ENCODE measurements at places on chromosomes 5 and 9. TPM values are rescaled to one million over a fixed set of nuclear protein-coding genes. Genes with fewer than 3 reads are reported as not detected.
A peak's percentile ranks its signal among the peaks of the same experiment; 100 is the strongest.

- no peaks in the 10 kb centered on the region for H3K27me3 ChIP-seq
- H3K4me3 ChIP-seq: no peak overlapping the region
- H3K36me3 ChIP-seq: peaks cover 6% of the 10 kb centered on the region
- peak; percentile 15 for DNase-seq
- peaks cover 23% of the 10 kb centered on the region for H3K4me1 ChIP-seq
- H3K27ac ChIP-seq: no peak overlapping the region
Measured at GRCh38 chr9:76032797-76033373, 142.4 kb downstream of the PCSK5 start.

DNA sequence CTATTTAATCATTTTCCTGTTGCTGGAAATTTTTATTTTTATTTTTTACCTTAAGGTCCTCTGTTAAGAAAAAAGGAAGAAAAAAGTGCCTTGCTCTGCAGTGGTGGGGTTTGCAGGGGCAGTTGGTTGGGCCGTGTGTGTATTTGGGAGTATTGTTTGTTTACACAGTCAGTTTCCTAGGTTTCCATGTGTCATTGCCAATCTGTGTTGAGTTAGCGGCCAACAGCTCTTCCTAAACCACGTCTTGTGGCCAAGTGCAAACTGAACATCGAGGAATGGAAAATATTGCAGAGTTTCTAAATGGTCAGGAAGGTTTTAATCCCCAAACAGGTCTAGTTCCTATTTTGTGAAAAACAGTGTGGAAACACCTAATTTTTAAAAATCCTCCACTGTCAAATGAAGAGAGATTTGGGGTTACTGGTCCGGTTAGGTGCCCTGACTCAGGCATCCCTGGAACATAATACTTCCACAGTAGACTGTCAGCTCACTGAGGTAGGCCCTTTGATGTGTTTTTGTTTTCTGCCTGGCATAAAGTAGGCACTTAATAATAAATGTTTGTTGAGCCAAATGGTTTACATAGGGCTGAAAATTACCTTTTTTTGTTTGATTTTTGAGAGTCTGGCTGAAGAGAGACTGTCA is 37.0 kb downstream of the MAMDC2 start:
- no peaks in the 10 kb centered on the region for H3K27me3 ChIP-seq
- H3K27ac ChIP-seq: peak overlapping the region; percentile 93
- peak; percentile 76 for DNase-seq
- H3K4me1 ChIP-seq: peaks cover 33% of the 10 kb centered on the region
- H3K36me3 ChIP-seq: no peaks in the 10 kb centered on the region

- no peak overlapping the region for H3K4me3 ChIP-seq
- peaks cover 9% of the 10 kb centered on the region for H3K4me1 ChIP-seq
- H3K27ac ChIP-seq: no peak overlapping the region
Measured at GRCh38 chr9:120619751-120620655, 40.0 kb upstream of the CDK5RAP2 start.

GRCh38 chr5:77770293-77771005 is 5.7 kb downstream of the TBCA start:
- DNase-seq: no peak
- no peaks in the 10 kb centered on the region for H3K27me3 ChIP-seq
- H3K4me1 ChIP-seq: peaks cover 5% of the 10 kb centered on the region
- H3K4me3 ChIP-seq: no peak overlapping the region
- H3K27ac ChIP-seq: no peak overlapping the region

GRCh38 chr5:58505502-58505901 is 14.3 kb downstream of the GAPT start:
- H3K27me3 ChIP-seq: 0 out of 2 replicates have a peak, but pooled peaks cover 5% of the 10 kb centered on the region
- H3K4me3 ChIP-seq: no peak overlapping the region
- no peaks in the 10 kb centered on the region for H3K4me1 ChIP-seq
- no peak overlapping the region for H3K27ac ChIP-seq
- no peak for DNase-seq

- H3K4me3 ChIP-seq: no peak overlapping the region
- no peaks in the 10 kb centered on the region for H3K27me3 ChIP-seq
Measured at GRCh38 chr9:70060883-70061507, 17.3 kb downstream of the MAMDC2 start.

DNA sequence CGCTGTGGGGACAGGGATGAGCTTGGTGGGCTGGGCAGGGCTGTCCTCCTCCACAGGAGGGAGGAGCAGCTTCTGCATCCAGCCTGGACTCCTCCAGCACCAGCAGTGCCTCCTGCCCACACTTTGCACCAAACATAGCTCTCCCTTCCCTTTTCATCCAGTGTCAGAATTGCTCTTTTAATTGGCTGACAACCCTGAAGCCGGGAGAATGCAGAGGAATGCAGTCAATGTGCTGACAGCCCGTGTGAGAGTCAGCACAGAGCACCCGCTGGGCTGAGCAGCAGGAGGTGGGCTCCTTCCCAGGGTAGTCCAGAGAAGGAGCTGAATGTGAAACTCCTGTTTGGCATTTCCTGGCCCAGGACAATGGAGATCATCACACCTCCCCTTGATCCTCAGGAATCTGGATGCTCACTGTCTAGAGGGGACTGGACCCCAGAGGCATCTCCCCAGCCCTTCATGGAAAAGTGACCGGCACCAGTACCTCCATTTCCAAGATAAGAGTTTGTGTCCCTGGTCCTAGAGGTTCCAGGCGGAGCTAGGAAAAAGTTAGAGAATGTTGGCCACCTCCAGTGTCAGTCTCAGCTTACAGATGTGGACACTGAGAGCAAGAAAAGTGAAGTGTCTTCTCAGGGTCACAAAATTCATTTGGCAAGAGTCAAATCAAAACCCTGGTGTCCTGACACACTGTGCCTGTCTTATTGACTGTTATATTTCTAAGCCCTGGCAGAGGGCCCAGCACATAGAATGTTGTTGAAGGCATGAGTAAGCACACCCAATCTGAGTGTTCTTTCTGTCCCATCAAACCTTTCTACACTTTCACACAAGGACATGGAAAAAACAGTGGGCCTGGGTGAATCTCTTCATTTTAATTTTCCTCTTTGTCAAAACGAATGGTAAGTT is 202.1 kb downstream of the SNX18 start:
- DNase-seq: peak; percentile 71
- H3K27ac ChIP-seq: peak overlapping the region; percentile 75
- H3K36me3 ChIP-seq: no peaks in the 10 kb centered on the region
- peaks cover 53% of the 10 kb centered on the region for H3K4me1 ChIP-seq
- H3K4me3 ChIP-seq: no peak overlapping the region

GRCh38 chr5:20360263-20360662 is 372.3 kb upstream of the CDH18 start:
- H3K27ac ChIP-seq: no peak overlapping the region
- no peaks in the 10 kb centered on the region for H3K36me3 ChIP-seq
- no peak for DNase-seq
- no peaks in the 10 kb centered on the region for H3K4me1 ChIP-seq
- no peak overlapping the region for H3K4me3 ChIP-seq

- peaks cover 75% of the 10 kb centered on the region for H3K4me1 ChIP-seq
- H3K4me3 ChIP-seq: no peak overlapping the region
- no peaks in the 10 kb centered on the region for H3K27me3 ChIP-seq
- H3K27ac ChIP-seq: peak overlapping the region; percentile 89
- no peak for DNase-seq
Measured at GRCh38 chr5:151672516-151672915, 14.2 kb downstream of the SPARC start.

GRCh38 chr5:39730006-39730405 is 305.2 kb upstream of the DAB2 start:
- H3K27me3 ChIP-seq: no peaks in the 10 kb centered on the region
- H3K36me3 ChIP-seq: no peaks in the 10 kb centered on the region
- no peaks in the 10 kb centered on the region for H3K4me1 ChIP-seq

DNA sequence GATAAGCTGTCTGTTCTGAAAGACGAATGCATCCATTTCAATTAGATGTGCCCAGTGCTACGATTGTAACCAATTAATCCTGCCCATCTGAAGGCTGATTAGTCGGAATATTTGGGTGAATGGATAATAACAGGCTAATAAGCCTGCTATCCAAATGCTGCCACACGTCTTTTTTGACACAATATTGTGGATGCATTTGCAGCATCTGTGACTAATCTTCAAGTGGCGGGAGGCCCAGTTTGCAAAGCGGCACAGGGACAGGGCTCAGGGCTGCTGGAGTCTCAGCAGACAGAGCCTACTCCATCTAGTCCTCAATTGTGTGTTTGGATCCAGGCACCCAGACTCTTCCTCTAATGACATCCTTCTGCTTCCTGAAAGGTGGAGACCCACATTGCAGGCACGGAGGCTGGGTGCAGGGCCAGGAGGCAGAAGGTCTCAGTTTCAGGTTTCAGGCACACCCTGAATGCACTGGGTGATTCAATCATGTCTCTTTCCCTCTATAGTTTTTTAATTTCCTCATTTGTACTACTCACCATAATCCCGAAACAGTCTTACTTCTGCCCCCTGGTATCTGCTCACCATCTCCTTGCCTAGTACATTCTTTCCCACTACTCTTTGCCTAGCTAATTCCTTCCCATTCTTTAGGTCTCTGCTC is 169.6 kb downstream of the ASTN2 start:
- no peak for DNase-seq
- no peaks in the 10 kb centered on the region for H3K4me1 ChIP-seq
- H3K4me3 ChIP-seq: no peak overlapping the region
- H3K27me3 ChIP-seq: no peaks in the 10 kb centered on the region
- H3K36me3 ChIP-seq: no peaks in the 10 kb centered on the region

TMEM252 gene
- total RNA-seq: not detected

FOXI1 gene
- total RNA-seq: not detected

ANGPTL2 gene
- total RNA-seq: 3.8 TPM

SPINK7 gene
- not detected for total RNA-seq

NFX1 gene
- 13.0 TPM for total RNA-seq

Data from SJSA1 (cell line).